HFFc6 (cell line): ENCODE measurements at places on chromosomes 4 and X.

DNA sequence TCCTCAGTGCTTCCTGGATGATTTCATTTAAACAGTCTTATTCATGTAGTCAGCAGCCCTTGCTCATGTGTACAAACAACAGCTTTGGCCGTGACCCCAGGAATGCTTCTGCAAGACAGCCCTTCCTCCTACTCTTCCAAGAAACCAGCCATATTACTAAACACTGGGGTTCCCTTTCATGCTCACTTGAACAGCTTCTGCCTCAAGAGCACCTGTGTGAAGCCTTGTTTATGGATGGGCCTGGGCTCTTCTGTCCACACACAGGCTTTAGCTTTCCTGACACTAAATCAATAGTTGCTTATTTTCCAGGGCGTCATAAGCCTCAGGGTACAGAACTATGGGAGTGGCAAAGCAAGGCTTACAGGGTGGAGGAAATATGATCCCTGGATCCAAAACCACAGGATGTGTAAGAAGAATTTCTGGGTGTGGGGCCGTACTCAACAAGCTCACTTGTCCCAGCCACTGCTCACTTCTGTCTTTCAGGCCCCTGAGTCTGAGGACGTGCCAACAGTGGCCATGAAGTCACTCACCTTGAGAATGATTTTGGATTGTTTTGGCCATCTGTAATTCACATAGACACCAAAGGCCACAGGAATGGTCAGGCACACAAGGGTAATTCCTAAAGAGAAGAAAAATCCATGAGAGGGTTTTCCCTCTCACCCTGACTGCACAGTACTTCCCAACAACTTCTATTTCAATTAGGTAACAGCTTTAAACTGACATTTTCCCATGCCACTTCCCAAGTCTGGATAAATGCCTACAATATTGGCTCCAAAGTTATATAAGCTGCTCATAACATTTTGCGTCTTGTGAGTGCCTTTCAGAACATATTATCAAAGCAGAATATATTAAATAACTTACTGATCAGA lies 17.7 kb downstream of the SLC10A6 start:
- DNase-seq, result peak; percentile 93
- peaks cover 61% of the 10 kb centered on the region for H3K4me1 ChIP-seq
- peak overlapping the region; percentile 78 for H3K4me3 ChIP-seq

DNA sequence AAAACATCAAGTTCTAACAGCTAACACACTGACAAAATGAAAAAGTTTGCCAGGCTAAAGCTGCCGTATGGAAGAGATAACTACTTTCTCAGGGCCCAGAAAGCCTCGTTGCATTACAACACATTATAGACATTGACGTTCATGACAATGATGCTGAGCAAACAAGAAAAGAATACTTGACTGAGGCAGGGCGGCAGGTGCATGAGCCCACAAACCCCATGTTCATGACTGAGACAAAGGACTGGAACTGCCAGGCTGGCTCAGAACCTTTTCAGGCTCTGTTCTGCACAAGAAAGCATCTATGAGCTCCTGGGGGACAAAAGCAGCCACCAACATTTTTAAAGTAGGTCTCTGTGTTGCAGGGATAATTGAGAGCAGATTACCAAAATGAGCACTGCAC lies 13.6 kb downstream of the TLR6 start:
- no peak overlapping the region for H3K4me3 ChIP-seq
- no peak for DNase-seq
- H3K36me3 ChIP-seq, result no peaks in the 10 kb centered on the region
- no peak overlapping the region for H3K27ac ChIP-seq

DNA sequence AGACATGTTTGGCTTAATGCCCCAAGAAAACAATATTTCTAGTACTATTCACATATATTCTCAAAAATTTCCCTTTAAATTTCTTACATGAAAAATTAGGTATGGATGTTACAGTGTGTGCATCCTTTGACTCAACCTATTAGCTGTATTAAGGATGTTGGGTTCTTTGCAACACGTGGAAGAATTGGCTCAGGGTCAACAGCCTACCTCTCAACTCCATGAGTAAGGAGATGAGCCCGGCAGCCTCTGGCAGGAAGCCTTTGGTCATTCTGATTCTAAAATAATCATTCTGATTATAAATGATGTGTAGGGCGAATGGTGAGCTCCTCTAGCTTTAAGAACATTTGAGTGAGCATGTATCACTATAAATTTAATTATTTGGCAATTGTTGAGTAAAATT lies 148.0 kb upstream of the WDFY3 start:
- H3K4me3 ChIP-seq, result no peak overlapping the region
- H3K36me3 ChIP-seq, result no peaks in the 10 kb centered on the region
- H3K27ac ChIP-seq, result no peak overlapping the region
- no peak for DNase-seq
- H3K4me1 ChIP-seq, result no peaks in the 10 kb centered on the region

GRCh38 chr4:102411408-102411807 lies 66.1 kb upstream of the SLC39A8 start:
- no peak overlapping the region for H3K4me3 ChIP-seq
- no peak for DNase-seq
- H3K27ac ChIP-seq, result no peak overlapping the region
- no peaks in the 10 kb centered on the region for H3K36me3 ChIP-seq
- no peaks in the 10 kb centered on the region for H3K27me3 ChIP-seq

- no peaks in the 10 kb centered on the region; the same call in 1 of the 2 replicates for H3K36me3 ChIP-seq
- H3K4me1 ChIP-seq, result peaks cover 51% of the 10 kb centered on the region
- no peaks in the 10 kb centered on the region for H3K27me3 ChIP-seq
Measured at GRCh38 chrX:139892512-139892911, 40.3 kb downstream of the ATP11C start.

- H3K27me3 ChIP-seq, result no peaks in the 10 kb centered on the region
- peaks cover 8% of the 10 kb centered on the region for H3K4me1 ChIP-seq
- DNase-seq, result no peak
- no peak overlapping the region for H3K27ac ChIP-seq
- no peak overlapping the region for H3K4me3 ChIP-seq
Measured at GRCh38 chr4:75708218-75708691, 16.1 kb upstream of the USO1 start.

DNA sequence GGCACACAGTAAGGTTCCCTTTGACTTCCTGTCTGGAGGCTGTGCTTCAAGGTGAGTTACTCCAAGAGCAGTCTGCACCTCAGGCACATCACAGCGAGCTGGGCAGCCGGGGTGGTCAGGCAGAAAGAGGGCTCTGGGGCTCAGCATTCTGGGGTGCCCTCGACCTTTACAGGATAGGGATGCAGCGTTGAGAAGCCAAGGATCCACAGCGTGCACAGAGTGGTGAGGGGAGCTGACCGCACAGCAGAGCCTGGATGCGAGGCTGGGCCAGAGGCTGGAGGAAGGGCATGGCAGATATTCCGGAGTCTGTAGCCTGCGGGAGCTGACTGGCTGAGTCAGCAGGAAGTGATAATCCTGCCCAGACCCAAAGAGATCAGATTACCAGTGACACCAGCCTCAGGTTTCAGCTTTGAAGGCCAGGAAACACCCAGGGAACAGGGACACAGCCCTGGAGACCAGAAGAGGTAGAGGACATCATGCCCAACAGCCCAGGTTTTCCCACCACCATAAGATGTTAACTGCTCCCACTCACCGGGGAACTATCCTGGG lies 38.4 kb upstream of the PDLIM3 start:
- peak overlapping the region; percentile 77 for H3K4me3 ChIP-seq
- peaks cover 3% of the 10 kb centered on the region for H3K27me3 ChIP-seq
- peaks cover 12% of the 10 kb centered on the region for H3K4me1 ChIP-seq
- H3K36me3 ChIP-seq, result no peaks in the 10 kb centered on the region

- no peak overlapping the region for H3K27ac ChIP-seq
- no peak overlapping the region for H3K4me3 ChIP-seq
- DNase-seq, result no peak
- no peaks in the 10 kb centered on the region for H3K27me3 ChIP-seq
- no peaks in the 10 kb centered on the region for H3K4me1 ChIP-seq
Measured at GRCh38 chrX:5549512-5549911, 679.2 kb downstream of the NLGN4X start.

- no peaks in the 10 kb centered on the region for H3K4me1 ChIP-seq
- H3K27ac ChIP-seq, result no peak overlapping the region
- DNase-seq, result no peak
- H3K4me3 ChIP-seq, result no peak overlapping the region
Measured at GRCh38 chrX:11399489-11400094, 106.4 kb downstream of the AMELX start.

DNA sequence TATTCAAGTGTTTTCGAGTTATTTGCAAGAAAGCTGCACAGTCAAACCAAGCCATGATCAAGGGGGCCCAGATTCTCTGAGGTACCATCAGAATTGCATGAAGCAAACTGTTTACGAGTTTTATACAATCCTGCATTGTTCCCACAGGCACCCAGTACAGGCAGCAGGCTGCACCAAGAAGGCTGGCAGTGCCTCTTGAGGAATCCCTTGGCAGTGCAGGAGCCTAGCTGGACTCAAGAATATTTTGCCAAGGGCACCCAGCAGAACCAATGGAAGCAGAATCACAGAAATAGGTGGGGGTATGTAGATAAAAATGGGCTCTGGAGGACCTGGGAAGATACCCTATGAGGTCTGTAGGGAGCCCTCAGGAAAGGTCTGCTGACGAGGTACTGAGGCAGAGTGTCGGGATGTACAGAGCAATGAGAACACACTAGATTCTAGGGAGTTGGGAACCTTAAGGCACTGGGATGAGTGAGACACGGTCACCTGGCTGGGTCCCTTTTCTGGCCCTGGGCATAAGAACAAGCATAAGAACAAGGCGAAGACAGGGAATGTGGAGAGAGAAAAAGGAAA lies 2.5 kb upstream of the PLP1 start:
- H3K36me3 ChIP-seq, result no peaks in the 10 kb centered on the region
- peak; percentile 4 for DNase-seq
- H3K4me1 ChIP-seq, result peaks cover 10% of the 10 kb centered on the region

- peak overlapping the region; percentile 79 for H3K27ac ChIP-seq
- H3K4me1 ChIP-seq, result peaks cover 25% of the 10 kb centered on the region
- peak; percentile 71 for DNase-seq
Measured at GRCh38 chrX:102846544-102847236, 90.4 kb upstream of the RAB40AL start.

GRCh38 chr4:11720292-11720691 lies 291.6 kb upstream of the HS3ST1 start:
- H3K27ac ChIP-seq, result no peak overlapping the region
- no peaks in the 10 kb centered on the region; the same call in 1 of the 2 replicates for H3K27me3 ChIP-seq
- H3K36me3 ChIP-seq, result peaks cover 4% of the 10 kb centered on the region; the same call in 1 of the 2 replicates

GRCh38 chrX:24097741-24098260 lies 43.0 kb downstream of the EIF2S3 start:
- no peak overlapping the region for H3K4me3 ChIP-seq
- H3K36me3 ChIP-seq, result no peaks in the 10 kb centered on the region
- H3K27ac ChIP-seq, result no peak overlapping the region
- peaks cover 30% of the 10 kb centered on the region for H3K4me1 ChIP-seq
- peak; percentile 8 for DNase-seq
